ENCODE measurements at places on chromosomes 6 and 20. TPM values are rescaled to one million over a fixed set of nuclear protein-coding genes. Genes with fewer than 3 reads are reported as not detected.

The CYP21A2 gene
- 2.0 TPM for total RNA-seq

The PTCRA gene
- not detected for total RNA-seq

The BMP2 gene
- 3.0 TPM for total RNA-seq

The MTRF1L gene
- total RNA-seq = 23.8 TPM

The SLC17A3 gene
- total RNA-seq = not detected

The EEF1A2 gene
- total RNA-seq = 1,211 TPM

The ZNF217 gene
- 10.7 TPM for total RNA-seq

The RIMS4 gene
- 0.27 TPM for total RNA-seq

Data from cardiac septum (tissue), 1 donor.